NCI-H1694 treated with DMSO at 0.1 percent for 48 hours (cell line): ENCODE measurements at places on chromosomes 2 and 18.

DNA sequence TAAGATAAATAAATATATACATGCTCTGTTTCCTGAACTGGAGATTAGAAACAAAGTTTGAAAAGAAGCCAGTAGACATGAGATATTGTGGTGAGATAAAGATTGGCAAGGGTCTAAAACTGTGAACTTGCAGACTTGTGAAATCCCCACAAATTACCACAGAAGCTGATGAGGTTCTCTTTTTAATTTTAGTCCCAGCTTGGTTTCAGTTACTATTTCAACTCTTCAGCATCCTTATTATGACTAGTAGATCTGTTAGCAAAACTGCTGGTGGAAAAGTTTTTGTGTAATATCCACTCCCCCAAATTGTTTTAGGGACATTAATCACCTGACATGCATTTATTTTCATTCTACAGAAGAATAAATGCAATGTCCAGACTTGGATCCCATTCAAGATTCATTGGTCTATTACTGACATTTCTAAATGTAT, 20.8 kb downstream of the RASGRP3 start:
- no peak for DNase-seq

- no peak for DNase-seq
Observed at GRCh38 chr2:41242001-41242331, 790.1 kb upstream of the SLC8A1 start.

DNA sequence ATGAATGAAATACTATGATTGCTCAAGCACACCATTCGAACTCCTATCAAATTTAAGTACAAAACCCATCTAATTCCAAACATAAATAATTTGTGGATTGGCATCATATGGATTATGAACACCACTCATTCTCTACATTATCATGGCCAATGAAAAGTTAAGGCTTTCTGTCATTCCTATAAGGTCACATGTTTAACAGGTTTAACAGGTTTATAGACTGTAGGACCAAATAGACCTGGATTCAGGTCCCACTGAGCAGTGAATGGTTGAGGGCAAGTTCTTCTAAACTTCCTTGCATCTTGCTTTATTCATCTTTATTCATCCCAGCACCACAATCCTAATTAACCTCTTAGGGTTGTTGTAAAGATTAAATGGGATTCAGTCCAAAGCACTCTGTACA, 33.4 kb downstream of the FBXO36 start:
- no peak for DNase-seq

GRCh38 chr18:48228841-48229240, 180.3 kb downstream of the ZBTB7C start:
- peak; percentile 39 for DNase-seq

- no peak for DNase-seq
Observed at GRCh38 chr2:149394864-149395263, 64.5 kb downstream of the LYPD6 start.

- no peak for DNase-seq
Observed at GRCh38 chr2:43427032-43427424, 168.8 kb downstream of the THADA start.

DNA sequence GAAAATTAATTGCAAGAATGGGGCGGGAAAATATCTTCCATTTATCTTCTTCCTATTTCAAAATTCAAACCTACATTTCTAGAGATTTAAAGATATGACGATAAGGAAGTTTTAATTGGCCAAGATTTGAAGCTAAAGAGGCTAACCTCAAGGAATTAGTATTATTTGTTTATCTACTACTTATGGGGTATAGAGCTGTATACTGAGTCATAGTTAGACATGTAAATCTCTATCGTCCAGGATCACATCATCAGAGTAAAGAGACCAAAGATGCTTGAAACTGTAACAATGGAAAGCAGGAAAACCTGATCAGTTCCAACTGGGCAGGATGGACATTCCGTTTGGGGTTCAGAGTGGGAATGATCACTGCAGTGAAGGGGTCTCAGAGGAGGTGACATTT, 95.2 kb upstream of the KLF7 start:
- DNase-seq: no peak

GRCh38 chr2:52904355-52904891, 863.2 kb upstream of the CHAC2 start:
- no peak for DNase-seq

DNA sequence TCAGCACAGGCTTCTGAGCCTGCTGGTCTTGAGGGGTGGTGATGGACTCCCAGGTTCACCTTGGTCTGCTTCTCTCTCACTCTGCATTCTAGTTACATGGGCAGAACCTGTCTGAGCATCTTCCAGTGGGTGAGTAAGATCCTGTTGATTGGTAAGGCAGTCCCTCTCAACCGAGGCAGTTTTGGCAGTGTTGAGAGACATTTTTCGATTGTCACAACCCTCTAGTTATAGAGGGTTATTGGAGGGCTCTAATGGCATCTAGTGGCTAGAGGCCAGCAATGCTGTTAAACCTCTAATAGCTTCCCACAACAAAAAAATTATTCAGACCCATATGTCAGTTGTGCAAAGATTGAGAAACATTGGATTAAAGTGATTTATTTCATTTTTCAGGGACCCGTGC, 9.3 kb upstream of the MGAT5 start:
- DNase-seq: no peak

DNA sequence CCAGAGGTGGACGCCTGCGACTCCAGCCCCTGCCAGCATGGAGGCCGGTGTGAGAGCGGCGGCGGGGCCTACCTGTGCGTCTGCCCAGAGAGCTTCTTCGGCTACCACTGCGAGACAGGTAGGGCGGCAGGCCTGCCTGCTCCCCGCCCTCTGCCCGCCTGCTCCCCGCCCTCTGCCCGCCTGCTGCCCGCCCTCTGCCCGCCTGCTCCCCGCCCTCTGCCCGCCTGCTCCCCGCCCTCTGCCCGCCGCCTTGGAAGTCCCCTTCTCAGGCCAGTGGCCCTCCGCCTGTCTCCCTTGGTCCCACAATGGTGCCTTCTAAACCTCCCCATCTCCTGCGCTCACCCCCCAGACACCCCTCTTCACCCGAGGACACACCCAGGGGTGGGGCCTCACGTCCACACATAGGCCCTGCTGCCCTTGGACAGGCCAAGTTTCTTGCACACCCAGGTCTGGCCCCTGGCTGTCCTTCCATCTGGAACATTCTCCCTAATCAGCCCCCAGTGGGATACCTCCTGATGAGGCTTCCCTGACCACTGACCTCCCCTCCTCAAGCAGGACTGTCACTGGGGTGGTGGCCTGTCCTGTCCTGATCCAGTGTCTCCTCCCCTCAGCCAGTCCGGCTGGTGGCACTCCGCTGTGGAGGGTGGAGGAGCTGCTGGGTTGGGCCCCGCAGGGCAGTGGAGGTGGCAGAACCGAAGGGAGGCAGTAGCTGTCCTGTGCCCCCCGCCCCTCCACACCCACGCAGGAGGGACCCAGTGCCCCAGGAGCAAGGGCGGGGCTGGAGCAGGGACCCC, 37.9 kb downstream of the MTERF4 start:
- no peak for DNase-seq

GRCh38 chr2:83574614-83575013, 884.5 kb downstream of the SUCLG1 start:
- DNase-seq: no peak

DNA sequence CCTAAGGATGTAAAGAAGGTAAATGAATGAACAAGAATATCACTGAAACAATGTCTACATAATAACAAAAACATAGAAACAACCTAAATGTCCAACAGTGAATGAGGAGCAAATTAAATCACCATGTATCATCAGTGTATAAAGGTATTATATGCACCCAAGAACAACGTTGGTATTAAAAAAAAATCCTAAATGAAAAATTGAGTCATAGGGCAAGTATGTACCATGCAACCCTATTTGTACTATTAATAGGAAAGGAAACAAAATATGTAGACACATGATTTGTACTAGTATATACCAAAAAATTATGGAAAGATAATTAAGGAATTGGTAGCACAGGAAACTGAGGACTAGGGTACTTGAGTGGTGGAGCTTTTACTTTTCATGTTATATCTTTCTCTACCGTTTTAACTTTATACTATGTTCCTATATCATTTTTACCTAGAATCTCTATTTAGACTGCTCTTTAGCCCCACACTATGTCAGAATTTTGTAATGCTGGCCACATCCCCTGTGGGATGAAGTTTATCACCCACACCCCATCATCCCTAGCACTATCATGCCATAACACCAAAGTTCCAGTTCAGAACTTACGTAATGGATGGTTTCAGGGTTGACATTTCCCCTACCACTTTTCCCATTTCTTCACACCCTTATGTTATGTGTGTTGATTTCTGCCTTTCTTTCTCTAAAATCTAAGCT, 25.6 kb downstream of the IKZF2 start:
- DNase-seq: no peak

- no peak for DNase-seq
Observed at GRCh38 chr2:121888189-121888557, 132.7 kb downstream of the TSN start.

DNA sequence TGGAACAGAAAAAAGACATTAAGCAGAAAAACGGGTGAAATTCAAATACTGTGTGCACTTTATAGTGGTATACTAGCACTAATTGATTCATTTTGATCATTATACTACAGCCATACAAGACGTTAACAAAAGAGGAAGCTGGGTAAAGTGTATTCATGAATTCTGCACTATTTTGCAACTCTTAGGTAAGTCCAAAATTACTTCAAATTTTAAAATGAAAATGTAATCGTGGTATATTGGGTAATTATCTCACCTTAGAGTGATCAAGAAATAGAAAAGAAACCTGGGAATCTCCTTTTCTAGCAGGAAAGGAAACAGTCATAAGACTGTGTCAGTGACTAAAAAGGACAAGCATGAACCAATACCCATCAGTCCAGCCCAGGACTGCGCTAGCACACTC, 5.4 kb downstream of the TGFBRAP1 start:
- no peak for DNase-seq

DNA sequence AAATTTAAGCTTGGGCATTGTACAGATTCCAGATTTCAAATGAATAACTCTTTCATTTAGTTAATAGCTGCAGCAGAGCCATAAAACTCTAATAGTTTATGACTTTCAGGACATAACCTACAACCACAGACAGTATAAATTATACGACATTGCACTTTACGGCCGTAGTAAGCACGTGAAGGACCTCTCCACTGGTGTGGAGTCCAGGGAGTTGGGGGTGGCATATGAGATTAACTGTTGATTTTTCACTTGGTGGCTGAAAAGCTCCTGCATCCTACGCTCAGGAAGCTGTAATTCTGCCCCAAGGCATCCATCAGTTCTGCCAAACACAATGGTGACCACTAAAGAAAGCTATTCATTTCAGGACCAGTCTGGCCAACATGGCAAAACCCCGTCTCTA, 376.2 kb downstream of the SOX11 start:
- no peak for DNase-seq

DNA sequence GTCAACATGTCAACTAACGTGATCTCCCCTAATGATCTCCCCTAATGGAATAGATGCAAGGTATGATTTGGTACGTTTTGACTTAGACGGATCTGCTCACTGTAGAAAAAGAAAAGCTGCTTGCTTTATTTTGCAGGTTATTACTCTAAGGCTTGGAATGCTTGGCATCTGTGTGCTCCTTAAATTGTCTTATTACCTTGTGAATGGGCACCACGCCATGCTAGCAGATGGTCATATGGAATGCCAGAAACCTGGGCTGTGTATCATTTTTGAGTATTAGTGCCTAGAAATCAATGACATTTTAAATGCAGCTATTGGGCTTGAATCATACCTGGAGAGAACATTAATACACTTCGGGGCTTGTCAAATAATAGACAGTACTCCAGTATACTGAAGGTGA, 16.5 kb upstream of the FIGN start:
- DNase-seq: no peak

DNA sequence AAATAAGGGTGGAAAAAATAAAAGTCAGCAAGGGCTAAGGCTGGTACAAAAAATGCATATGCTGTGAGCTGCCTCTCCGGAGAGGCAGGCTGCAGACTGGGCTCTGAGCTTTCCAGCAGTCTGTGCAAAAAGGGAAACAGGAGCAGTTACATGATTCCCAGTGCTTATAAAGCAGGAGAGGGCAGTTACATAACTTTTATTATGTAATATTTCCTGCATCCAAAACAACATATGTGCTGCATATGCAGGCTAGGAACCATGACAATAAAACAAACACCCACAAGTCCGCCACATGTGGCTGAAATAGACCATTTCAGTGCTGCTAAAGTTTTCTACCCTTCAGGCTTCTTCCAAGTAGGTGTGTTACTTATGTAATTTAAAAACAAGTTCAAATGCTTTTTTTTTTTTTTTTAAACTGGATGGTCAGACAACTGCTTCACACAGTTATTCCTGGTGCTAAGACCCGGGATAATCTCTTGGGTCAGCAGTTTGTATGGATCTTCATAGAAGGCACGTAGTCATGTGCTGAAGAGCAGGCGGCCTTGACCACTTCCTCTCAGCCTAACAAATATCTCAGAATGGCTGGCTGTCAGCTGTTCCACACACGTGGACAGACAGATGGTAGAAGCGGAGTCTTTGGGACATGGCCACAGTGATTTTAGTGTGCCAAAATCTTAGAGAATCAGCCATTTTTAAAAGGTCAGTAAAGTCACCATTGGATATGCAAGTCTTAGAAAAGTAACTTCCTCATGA, 43.5 kb downstream of the ARMC9 start:
- DNase-seq: peak; percentile 77

DNA sequence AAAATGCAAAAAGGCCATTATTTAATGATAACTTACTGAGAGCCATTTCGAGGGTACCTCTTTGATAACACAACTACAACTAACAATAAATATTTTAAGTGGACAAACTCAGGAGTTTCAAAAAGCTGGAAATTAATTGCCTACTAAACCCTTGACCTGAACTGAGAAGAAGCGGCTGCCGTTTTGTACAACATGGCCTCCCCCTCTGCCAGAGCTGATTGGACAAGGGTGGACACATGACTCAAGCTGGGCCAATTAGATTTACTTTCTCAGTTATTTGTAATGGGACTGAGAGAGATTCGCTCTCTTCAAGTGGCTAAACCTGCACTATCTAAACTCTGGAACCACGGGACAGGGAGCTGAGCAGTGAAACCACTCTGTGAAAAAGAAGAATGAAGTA, 135.9 kb upstream of the SERPINE2 start:
- DNase-seq: no peak

DNA sequence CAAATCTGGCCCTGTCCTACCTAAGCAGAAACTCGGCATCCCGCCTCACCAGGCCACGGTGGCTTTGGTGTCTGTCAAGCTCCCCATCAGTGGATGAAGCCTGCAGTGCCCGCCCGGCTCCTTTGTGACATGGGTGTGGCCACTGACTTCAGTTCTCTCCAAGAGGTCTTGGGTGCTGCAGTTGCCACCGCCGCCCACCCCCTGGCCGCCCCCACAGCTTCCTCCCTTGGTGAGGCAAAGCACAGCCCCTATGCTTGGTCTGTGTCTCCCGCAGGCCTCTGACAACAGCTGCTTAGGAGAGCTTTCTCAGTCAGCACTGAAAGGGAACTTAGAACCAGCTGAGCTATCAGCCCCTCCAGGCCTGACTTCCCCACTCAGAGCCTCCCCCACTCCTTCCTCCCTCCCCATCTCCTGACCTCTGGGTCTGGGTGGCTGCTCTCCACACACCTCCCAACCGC, 22.9 kb upstream of the GPR55 start:
- no peak for DNase-seq
